ENCODE measurements at places on chromosomes 1 and 21. TPM values are rescaled to one million over a fixed set of nuclear protein-coding genes. Genes with fewer than 3 reads are reported as not detected.
A peak's percentile ranks its signal among the peaks of the same experiment; 100 is the strongest.

DNA sequence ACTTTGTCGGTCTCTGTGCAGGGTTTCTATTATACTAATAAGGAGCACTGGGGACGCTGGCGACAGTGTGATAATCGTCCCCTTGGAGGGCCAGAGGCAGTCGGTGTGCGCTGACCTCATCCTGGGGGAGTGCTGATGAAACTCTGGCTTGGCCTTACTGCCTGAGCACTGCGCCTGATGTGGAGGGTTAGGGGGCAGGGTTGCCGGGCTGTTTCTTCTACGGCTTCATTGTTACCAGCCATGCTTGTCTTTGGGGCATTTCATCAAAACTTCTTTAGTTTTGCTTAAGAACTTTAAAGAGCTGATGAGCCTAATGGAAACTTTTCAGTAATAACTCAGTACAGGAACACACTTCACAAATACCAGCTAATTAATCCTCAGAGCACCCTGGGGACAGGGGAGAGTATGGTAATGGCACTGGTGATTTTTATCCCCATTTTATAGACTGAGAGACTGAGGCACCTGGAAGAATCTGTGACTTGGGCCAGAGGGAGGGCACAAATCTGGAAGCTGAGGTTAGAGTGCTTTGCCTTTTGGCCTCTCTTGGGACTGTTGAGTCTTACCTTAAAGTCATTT is 81.8 kb downstream of the PEX14 start:
- no peak for DNase-seq

- DNase-seq = no peak
Measured at GRCh38 chr1:168637350-168637991, 61.1 kb downstream of the XCL1 start.

DNA sequence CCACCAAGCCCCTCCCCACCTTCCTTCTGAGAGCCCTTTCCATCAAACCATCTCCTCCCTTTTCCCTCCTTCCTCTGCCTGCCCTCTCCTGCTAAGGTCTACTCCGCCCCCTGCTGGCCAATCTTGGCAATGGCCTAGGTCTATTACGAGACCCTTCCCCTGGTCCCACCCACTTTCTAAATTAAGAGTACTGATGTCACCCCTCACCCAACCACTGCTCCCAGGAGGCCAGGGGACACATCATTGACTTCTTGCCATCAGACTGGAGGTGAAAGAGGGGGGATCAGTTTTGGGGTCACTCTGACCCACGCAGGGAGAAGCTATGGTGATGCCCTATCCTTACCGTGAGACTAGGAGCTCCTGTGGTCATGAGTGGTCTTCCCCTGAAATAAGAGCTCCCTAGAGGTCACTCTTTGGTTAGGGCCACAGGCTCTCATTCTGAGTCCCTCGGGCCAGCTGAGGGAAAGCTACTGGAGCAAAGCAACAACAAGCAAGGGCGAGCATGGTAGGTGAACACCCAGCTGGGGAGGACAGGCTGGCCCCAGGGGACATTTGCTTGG is 34.6 kb upstream of the S100A7 start:
- DNase-seq = peak; percentile 82

- no peak for DNase-seq
Measured at GRCh38 chr1:246152986-246153431, 354.1 kb downstream of the SMYD3 start.

PLA2G2D gene
- total RNA-seq = not detected

SLAMF7 gene
- 12.8 TPM for total RNA-seq

DNA sequence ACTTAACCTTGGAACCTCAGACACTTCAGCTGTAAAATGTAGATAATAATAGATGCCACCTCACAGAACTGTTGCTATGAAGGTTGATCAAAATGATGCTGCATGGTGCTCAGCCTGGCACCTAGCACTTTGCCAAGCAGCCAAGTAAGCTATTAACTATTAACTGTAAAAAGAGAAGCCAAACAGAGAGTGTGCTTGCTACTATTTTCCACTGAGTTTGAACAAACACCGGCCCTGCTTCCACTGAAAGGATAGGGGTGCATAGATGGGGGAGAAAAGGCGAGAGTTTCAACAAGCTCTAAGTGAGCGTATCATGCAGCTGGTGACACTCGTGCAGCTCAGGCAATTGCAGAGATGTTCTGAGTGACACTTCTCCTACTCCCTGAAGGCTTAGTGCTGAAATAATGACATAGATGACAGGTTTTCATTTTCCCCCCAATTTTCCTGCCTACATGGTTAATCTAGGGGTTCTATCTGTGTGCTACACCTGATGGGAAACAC is 78.2 kb downstream of the GPR88 start:
- no peak for DNase-seq

GRCh38 chr21:14833666-14834351 is 231.0 kb downstream of the NRIP1 start:
- DNase-seq = no peak

- DNase-seq = peak; percentile 11
Measured at GRCh38 chr1:175887981-175888428, 144.6 kb upstream of the TNR start.

GRCh38 chr21:29300807-29301138 is 2.1 kb downstream of the BACH1 start:
- no peak for DNase-seq
